ENCODE measurements at places on chromosomes 3 and 15.

DNA sequence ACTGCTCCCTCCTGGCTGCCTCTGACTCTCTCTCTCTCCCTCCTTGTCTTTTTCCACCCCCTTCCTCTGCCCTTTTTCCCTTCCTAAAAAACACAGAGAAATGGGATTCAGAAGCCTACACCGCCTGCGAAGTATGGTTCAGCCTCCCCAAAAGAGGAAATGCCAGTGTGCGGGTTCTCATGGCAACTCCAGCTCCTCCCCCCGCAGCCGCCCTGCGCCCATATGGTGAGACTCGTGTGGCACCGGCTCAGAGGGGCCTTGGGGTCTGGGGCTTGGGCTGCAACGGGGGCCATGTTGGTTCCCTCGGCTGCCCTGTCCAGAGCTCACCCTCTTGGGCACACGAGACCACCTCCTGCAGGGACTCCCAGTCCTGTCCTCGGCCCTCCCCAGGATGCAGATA, 23.6 kb upstream of the LINGO1 start:
- no peak for DNase-seq

- DNase-seq = no peak
These were observed 1.2 kb upstream of the MME start for GRCh38 chr3:155078711-155079467.

GRCh38 chr3:72093270-72093991, 308.5 kb upstream of the PROK2 start:
- no peak for DNase-seq

DNA sequence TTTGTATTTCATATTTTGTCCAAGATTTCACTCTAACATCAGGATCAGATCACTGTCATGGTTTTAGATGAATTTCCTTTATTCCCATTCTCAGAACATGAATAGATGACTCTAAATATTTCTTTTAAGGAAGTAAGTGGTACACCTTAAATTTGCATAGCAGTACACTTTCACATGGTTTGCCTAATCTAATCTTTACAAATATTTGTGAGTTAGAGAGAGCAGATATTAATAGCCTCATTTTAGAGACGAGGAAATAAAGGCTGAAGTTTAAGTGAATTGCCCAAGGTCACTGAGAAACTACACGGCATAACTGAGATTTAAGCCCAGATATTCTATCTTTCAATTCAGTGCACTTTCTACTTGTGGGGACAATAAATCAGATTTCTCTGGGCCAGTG, 14.2 kb downstream of the TERC start:
- DNase-seq = no peak

DNA sequence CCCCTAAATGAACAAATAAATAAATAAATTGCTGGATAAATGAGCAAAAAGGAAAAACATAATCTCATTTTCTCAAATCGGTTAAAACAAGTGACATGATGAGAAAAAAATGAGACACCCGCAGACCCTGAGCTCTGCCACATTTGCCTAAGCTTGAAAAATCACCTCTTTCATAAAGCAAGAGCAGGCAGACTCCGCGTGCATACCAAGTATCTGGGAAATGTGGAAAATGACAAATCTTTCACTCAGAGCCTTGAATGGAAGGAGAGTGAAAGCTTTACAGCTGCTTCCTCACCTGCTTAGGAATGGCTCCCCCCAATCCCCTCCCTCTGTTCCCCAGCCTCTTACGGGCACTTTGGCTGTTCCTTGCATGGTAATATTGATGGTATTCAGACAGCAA, 355.5 kb upstream of the SUCLG2 start:
- no peak for DNase-seq

DNA sequence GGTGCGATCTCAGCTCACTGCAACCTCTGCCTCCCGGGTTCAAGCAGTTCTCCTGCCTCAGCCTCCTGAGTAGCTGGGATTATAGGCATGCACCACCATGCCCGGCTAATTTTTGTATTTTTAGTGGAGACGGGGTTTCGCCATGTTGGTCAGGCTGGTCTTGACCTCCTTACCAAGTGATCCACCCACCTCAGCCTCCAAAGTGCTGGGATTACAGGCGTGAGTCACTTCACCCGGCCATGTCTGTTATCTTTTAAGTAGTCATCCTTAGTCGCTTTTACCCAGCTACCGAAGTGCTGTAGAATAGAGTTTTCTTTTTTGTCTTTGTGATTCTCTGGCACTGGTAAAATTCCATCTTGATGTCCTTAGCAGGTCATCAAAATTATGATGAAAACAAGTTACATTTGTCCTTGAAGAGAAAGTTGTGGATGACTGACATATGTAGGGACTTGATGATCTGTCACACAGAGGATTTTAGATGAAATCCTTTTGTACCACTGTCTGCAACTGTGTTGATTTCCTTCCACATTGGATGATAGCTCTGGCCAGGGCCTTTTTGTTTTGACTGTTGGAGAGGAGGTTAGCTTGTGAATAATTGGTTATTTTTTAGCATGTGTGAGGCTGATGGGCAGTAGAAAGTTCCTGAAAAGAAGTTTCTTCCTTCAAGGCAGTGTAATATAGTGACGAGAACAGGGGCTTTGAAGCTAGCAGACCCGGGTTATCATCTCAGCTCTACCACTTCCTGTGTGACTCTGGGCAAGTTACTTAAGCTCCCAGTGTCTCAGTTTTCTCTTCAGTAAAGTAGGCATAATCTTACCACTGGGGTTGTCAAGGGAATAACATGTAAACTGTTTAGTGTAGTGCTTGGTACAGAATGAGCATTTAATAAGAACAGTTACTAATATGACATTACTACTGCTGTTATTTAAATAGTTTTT, 18.8 kb downstream of the ATG7 start:
- no peak for DNase-seq

- no peak for DNase-seq
These were observed 60.8 kb downstream of the DAPK2 start for GRCh38 chr15:63985221-63986184.

- no peak for DNase-seq
These were observed 33.7 kb downstream of the SLC2A2 start for GRCh38 chr3:170992854-170993253.

DNA sequence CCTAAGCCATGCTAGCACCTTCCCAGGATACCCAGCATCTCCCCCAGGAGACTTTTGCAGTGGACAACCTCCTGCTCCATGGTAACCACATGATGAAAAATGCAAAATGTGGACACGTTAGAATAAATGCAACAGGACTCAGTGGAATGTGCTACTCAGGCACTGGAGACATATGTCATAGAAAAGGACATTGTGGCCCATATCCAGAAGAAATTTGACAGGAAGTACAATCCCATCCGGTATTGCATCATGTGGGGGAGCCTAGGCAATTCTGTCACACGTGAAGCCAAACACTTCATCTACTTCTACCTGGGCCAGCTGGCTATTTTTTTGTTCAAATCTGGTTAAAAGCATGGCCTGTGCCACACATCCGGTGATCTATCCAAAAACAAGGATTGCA, 227.2 kb upstream of the GPR149 start:
- no peak for DNase-seq

GRCh38 chr15:101124731-101125451, 127.0 kb downstream of the CHSY1 start:
- DNase-seq = no peak

- DNase-seq = no peak
These were observed 1.2 kb downstream of the CGNL1 start for GRCh38 chr15:57377478-57377847.
